ENCODE measurements at places on chromosomes 7 and 10. TPM values are rescaled to one million over a fixed set of nuclear protein-coding genes. Genes with fewer than 3 reads are reported as not detected.
A peak's percentile ranks its signal among the peaks of the same experiment; 100 is the strongest.

GRCh38 chr7:2644562-2645273 lies 12.9 kb downstream of the TTYH3 start:
- peaks cover 13% of the 10 kb centered on the region for H3K4me1 ChIP-seq
- DNase-seq: no peak
- peak overlapping the region; percentile 51 for H3K4me3 ChIP-seq
- H3K27ac ChIP-seq: no peak overlapping the region
- H3K27me3 ChIP-seq: no peaks in the 10 kb centered on the region

- no peaks in the 10 kb centered on the region for H3K36me3 ChIP-seq
- peak overlapping the region; percentile 70 for H3K4me3 ChIP-seq
- DNase-seq: peak; percentile 63
Observed at GRCh38 chr10:110208614-110209453, 1.4 kb downstream of the MXI1 start.

- H3K4me3 ChIP-seq: no peak overlapping the region
- no peaks in the 10 kb centered on the region for H3K4me1 ChIP-seq
- DNase-seq: no peak
Observed at GRCh38 chr10:57986422-57986821, 281.3 kb downstream of the IPMK start.

GRCh38 chr10:78755877-78756455 lies 312.8 kb upstream of the ZMIZ1 start:
- no peak overlapping the region for H3K4me3 ChIP-seq
- no peak for DNase-seq
- no peak overlapping the region for H3K27ac ChIP-seq
- H3K4me1 ChIP-seq: peaks cover 28% of the 10 kb centered on the region

DNA sequence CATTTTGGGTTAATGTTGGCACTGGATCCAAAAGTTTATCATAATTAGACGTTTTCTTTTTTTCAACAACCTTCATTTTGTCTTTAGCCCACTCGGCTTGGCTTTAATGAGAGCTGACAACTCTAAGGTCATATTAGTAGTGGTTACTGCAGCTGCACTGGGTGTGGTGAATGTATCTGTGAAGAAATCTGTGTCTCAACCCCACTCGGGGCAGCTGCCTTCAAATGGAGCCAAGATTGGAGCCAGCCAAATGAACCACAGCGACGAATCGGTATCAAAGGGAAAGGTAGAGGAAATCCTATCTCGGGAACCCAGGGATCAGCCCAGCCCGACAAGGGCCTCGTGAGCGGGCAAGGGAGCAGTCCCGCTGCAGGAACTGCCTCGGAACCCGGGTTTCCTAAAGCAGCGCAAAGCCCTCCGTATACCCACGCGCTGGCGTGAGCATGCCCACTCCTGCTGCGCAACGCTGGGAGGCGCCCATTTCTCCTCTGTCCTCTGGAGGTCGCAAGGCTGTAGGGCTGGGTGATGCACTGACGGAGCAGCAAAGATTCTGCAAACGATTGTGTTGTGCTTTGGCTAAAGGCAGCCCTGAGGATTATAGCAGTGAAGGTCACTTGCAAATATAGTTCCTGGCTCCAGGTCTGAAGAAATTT lies 98.7 kb upstream of the MBL2 start:
- no peaks in the 10 kb centered on the region for H3K36me3 ChIP-seq
- no peak overlapping the region for H3K27ac ChIP-seq
- no peak for DNase-seq
- no peaks in the 10 kb centered on the region for H3K4me1 ChIP-seq

- no peaks in the 10 kb centered on the region for H3K4me1 ChIP-seq
- no peak overlapping the region for H3K27ac ChIP-seq
- H3K4me3 ChIP-seq: no peak overlapping the region
Observed at GRCh38 chr10:106548832-106549231, 615.7 kb downstream of the SORCS1 start.

DNA sequence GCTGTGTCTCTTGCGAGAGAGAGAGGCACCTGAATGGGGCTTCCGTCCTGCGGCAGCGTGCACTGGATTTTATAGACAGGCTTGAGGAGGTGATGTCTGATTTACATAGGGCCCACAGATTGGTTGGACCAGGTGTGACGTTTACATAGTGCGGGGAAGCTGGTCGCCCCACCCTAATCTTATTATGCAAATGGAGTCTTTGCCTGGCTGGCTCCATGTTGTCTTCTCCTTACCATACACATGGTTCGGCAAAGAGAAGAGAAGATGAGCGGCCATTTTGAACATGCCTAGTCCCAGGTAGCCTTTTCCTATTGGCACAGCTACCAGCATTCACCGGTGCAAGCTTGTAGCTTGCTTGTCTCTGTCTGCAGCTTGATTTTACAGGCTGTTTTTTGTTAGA lies 238.5 kb upstream of the GALNT17 start:
- H3K36me3 ChIP-seq: no peaks in the 10 kb centered on the region
- H3K27me3 ChIP-seq: no peaks in the 10 kb centered on the region
- peak; percentile 46 for DNase-seq
- no peak overlapping the region for H3K27ac ChIP-seq
- H3K4me1 ChIP-seq: no peaks in the 10 kb centered on the region

DNA sequence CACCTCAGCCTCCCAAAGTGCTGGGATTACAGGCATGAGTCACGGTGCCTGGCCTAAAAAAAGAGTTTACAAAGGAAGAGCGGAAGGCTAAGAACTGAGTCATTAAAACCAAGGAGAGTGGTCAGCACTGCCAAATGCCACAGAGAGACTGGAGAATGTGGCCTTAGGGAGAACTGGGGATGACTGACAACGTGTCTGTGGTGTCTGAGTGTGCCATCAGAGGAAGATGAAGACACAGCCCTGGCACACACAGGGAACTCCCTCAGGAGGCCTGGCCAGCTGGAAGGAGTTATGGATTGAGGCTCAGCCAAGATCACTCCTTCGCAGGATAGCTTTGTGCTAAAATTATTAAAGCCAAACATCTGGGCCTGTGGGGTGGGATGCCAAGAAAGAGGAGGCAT lies 3.9 kb upstream of the INA start:
- no peaks in the 10 kb centered on the region for H3K27me3 ChIP-seq
- no peaks in the 10 kb centered on the region for H3K4me1 ChIP-seq
- no peak overlapping the region for H3K27ac ChIP-seq
- no peaks in the 10 kb centered on the region for H3K36me3 ChIP-seq
- no peak for DNase-seq
- H3K4me3 ChIP-seq: no peak overlapping the region

- no peaks in the 10 kb centered on the region for H3K27me3 ChIP-seq
- H3K4me3 ChIP-seq: no peak overlapping the region
- no peaks in the 10 kb centered on the region for H3K4me1 ChIP-seq
- H3K27ac ChIP-seq: no peak overlapping the region
Observed at GRCh38 chr7:111953611-111954010, 252.6 kb downstream of the DOCK4 start.

DNA sequence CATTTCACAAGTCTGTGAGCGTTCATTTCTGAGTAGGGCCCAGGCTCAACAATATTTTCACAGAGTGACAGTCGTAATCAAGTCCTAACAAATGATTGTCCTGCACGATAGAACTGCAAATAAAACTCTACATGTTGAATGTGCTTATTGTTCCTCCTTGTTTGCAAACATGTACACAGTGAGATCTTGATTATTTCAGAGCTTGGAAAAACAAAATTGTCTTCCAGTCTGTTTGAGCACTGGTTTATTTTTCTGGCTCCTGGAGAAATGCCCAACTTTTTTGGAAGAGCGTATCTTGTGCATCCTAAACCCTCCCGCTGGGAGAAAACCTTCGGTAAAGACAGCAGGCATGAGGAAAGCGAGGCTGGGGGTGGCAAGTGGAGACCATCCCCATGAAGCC lies 91.1 kb downstream of the TEX36 start:
- no peaks in the 10 kb centered on the region for H3K36me3 ChIP-seq
- DNase-seq: no peak
- no peak overlapping the region for H3K4me3 ChIP-seq

- H3K4me1 ChIP-seq: no peaks in the 10 kb centered on the region
- H3K36me3 ChIP-seq: no peaks in the 10 kb centered on the region
- no peak overlapping the region for H3K4me3 ChIP-seq
- no peak overlapping the region for H3K27ac ChIP-seq
Observed at GRCh38 chr7:52352013-52352981, 683.1 kb upstream of the POM121L12 start.

GRCh38 chr10:12181065-12181775 lies 14.5 kb downstream of the NUDT5 start:
- DNase-seq: no peak
- H3K4me1 ChIP-seq: no peaks in the 10 kb centered on the region
- no peak overlapping the region for H3K4me3 ChIP-seq
- no peak overlapping the region for H3K27ac ChIP-seq
- no peaks in the 10 kb centered on the region for H3K27me3 ChIP-seq

GRCh38 chr7:29139191-29139590 lies 7.1 kb downstream of the CPVL start:
- H3K27me3 ChIP-seq: no peaks in the 10 kb centered on the region
- H3K4me1 ChIP-seq: peaks cover 9% of the 10 kb centered on the region
- no peak overlapping the region for H3K4me3 ChIP-seq
- H3K27ac ChIP-seq: no peak overlapping the region

DNA sequence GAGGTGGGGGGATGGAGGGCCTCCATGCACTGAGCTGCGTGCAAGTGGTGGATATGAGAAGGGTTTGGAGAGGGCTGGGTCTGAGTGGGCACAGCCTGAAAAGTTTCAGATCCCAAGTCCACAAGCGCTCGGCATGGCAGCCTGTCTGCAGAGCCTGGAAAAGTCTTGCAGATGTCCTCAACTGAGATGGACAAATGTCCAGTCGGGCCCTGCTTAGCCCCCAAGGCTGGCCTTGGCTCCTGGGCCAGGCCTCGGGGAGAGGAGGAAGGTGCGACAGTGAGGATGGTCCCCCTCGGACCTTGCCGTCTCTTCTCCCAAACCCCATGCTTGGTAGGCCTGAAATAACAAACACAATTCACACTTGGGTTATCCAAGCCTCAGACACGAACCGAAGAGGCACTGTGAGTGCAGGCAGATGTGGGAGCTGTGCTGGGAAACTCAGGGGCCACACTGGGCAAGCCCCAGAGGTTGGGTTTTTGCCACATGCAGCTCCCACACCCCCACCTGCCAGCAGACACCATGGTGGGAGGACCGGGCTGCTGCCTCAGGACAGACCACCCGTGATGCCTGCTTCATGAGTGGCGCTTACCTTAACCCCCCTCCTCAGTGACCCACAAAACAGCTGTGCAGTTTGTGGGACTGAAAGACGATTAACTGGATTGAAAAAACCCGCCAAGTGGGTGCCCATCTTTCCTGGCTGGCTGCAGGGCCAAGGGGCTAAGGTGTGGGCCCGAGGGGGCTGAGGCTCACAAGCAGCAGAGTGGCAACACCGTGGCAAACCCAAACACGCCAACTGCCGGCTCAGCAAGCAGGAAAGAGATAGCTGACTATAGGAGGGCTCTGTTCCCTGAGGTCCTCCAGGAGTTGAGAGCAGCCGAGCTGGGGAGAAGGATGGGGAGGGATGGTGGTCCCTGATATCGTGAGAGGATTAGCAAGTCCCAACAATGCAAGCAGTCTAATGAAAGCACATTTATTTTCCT lies 156.8 kb downstream of the RNF216 start:
- no peaks in the 10 kb centered on the region for H3K4me1 ChIP-seq
- no peak overlapping the region for H3K27ac ChIP-seq
- DNase-seq: no peak
- H3K4me3 ChIP-seq: no peak overlapping the region

GRCh38 chr7:11988186-11988585 lies 156.2 kb upstream of the THSD7A start:
- no peaks in the 10 kb centered on the region for H3K4me1 ChIP-seq
- DNase-seq: no peak
- H3K4me3 ChIP-seq: no peak overlapping the region
- H3K27me3 ChIP-seq: no peaks in the 10 kb centered on the region
- H3K36me3 ChIP-seq: no peaks in the 10 kb centered on the region

DNA sequence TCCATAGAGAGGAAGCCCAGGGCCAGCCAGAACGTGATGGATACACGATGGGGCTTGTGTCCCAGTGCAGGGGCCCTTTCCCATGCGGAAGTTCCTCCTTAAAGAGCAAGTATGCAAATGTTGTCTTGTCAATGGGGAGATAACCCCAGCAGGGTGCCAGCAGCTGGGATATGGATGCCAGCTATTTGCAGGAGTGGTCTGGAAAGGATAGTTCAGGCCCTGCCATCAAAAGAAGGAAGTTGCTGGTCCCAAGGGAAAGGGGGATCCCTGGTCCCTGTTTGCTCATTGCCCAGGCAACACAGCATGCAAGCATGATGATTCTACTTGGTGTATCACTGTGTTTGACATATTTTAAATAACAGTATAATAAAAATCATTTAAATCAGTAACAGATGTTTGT lies 73.1 kb upstream of the HECW1 start:
- H3K4me1 ChIP-seq: no peaks in the 10 kb centered on the region
- no peak overlapping the region for H3K27ac ChIP-seq
- H3K27me3 ChIP-seq: no peaks in the 10 kb centered on the region
- no peak for DNase-seq

GRCh38 chr7:25496476-25497368 lies 268.4 kb upstream of the NPVF start:
- H3K4me1 ChIP-seq: peaks cover 10% of the 10 kb centered on the region
- no peaks in the 10 kb centered on the region for H3K36me3 ChIP-seq
- H3K27me3 ChIP-seq: no peaks in the 10 kb centered on the region
- H3K27ac ChIP-seq: no peak overlapping the region
- peak; percentile 58 for DNase-seq

GRCh38 chr10:116825901-116826300 lies 23.4 kb upstream of the ENO4 start:
- no peaks in the 10 kb centered on the region for H3K36me3 ChIP-seq
- H3K27ac ChIP-seq: no peak overlapping the region
- DNase-seq: no peak
- H3K4me3 ChIP-seq: no peak overlapping the region

- H3K4me3 ChIP-seq: no peak overlapping the region
- no peaks in the 10 kb centered on the region for H3K4me1 ChIP-seq
- H3K36me3 ChIP-seq: no peaks in the 10 kb centered on the region
- H3K27ac ChIP-seq: no peak overlapping the region
- no peaks in the 10 kb centered on the region for H3K27me3 ChIP-seq
Observed at GRCh38 chr7:45408409-45408737, 165.8 kb upstream of the ADCY1 start.

- no peaks in the 10 kb centered on the region for H3K27me3 ChIP-seq
- H3K27ac ChIP-seq: no peak overlapping the region
- H3K4me1 ChIP-seq: no peaks in the 10 kb centered on the region
- no peak overlapping the region for H3K4me3 ChIP-seq
- no peak for DNase-seq
Observed at GRCh38 chr10:62475551-62475950, 101.4 kb downstream of the ZNF365 start.

The SPAM1 gene
- total RNA-seq: not detected

The MRC1 gene
- total RNA-seq: 0.04 TPM

The CCDC172 gene
- not detected for total RNA-seq

The HOXA11 gene
- total RNA-seq: not detected

The XRCC2 gene
- total RNA-seq: 7.7 TPM

The FAM241B gene
- not detected for total RNA-seq

The NKX1-2 gene
- total RNA-seq: not detected

The LIPK gene
- total RNA-seq: not detected

The SMO gene
- 0.11 TPM for total RNA-seq

The KLF14 gene
- not detected for total RNA-seq

The DNAJC30 gene
- 1.3 TPM for total RNA-seq

Data from Karpas-422 (cell line).